ENCODE measurements at places on chromosomes 11 and 22. TPM values are rescaled to one million over a fixed set of nuclear protein-coding genes. Genes with fewer than 3 reads are reported as not detected.
A peak's percentile ranks its signal among the peaks of the same experiment; 100 is the strongest.

DNA sequence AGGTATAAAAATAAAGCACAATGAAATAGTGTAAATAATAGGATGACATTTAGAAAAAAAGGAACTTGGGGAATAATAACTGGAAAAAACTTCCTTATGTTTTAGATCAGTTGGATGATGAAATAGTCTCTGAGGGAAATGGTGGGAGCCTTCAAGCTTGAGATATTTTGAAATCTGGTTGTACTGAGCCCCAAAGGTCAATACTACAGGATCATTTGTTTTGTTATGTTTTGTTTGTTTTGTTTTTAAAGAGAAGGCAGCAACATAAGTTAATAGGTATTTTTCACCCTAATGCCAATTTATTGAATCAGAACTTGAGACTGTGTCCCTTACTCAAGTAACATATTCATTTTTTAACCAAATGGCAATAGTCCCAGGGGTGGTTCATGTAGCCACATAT, 393.1 kb downstream of the ETS1 start:
- no peak for DNase-seq

GRCh38 chr22:39985383-39986035, 9.2 kb upstream of the FAM83F start:
- no peak for DNase-seq

GRCh38 chr22:49862496-49862776, 8.8 kb downstream of the ZBED4 start:
- no peak for DNase-seq

- DNase-seq: no peak
Measured at GRCh38 chr11:70183483-70184176, 19.5 kb upstream of the FADD start.

GRCh38 chr11:20059587-20060021, 100.7 kb downstream of the DBX1 start:
- DNase-seq: no peak

GRCh38 chr22:49632199-49633009, 195.3 kb downstream of the BRD1 start:
- DNase-seq: peak; percentile 85

DNA sequence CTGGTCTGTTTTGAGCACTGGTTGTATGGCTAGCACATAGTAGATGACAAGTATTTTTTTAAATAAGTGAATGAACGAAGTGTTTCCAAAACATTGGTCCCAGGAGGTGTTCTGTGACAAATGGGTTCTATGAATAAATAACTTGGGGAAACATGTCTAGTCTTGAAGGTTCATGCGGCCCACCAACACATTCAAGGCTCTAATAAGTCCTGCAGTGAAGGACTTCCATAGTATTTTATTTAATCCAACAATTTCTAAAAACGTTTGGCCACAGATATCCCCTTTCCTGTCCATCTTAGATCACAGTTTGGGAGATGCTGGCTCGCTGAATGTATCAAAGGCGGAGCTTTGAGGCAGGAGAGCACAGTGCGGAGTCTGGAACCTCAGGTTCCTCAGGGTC, 22.5 kb downstream of the PARVG start:
- no peak for DNase-seq

DNA sequence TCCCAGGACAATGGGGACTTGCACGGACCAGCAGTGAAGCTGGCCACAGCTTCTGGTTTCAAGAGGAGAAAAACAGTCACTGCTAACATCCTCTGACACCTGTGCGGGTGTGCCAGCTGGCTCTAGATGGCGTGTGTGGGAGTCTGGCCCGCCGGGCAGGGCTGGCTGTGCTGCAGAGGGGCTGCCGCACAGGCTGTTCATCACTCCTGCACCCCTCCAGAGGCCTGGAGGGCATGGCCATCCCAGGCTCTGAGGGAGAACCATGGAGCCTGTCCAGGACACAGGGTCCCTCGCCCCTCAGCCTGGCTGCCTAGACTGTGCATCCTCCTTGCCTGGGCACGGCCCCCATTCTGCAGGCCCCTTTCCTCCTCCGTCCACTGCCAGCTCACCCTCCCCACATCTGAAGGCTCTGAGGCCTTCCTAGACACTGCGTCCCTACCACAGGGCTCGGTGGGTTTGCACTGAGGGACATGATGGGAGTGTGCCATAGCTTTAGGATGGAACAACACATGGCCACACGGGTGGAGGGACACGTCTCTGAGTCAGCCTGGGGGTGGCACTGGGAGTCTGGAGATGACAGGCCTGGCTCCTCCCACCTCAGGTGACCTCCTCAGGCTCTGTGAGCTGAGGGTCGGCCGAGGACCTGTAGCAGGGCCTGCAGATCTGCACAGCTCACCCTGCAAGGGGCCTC, 42.1 kb upstream of the GNB1L start:
- no peak for DNase-seq

FREY1 gene
- total RNA-seq: 0.89 TPM

PPM1F gene
- 55.8 TPM for total RNA-seq

OR2D2 gene
- 0.24 TPM for total RNA-seq

HSPB2 gene
- total RNA-seq: 3.7 TPM

TRIM6 gene
- 4.2 TPM for total RNA-seq
